ENCODE measurements at places on chromosomes 13 and 19.
A peak's percentile ranks its signal among the peaks of the same experiment; 100 is the strongest.

GRCh38 chr19:13598098-13598497 lies 91.8 kb upstream of the CACNA1A start:
- no peak for DNase-seq

DNA sequence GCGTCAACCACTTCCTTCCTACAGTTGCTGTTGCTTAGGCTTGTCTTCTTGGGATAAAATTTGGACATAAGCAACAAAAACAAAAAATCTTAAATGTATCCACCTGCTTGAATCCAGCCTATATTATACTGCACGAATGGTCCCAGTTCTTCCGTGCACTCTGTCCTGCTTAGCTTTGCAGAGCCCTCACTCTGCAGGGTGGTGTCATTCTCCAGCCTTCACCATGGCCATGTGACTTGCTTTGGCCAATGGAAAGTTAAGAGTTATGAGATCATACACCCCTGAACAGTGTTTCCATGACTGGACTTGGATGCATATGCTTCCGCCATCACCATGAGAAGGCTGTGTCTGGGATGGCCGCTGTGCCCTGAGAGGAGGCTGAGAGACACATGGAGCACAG lies 27.4 kb upstream of the SACS start:
- DNase-seq = no peak

DNA sequence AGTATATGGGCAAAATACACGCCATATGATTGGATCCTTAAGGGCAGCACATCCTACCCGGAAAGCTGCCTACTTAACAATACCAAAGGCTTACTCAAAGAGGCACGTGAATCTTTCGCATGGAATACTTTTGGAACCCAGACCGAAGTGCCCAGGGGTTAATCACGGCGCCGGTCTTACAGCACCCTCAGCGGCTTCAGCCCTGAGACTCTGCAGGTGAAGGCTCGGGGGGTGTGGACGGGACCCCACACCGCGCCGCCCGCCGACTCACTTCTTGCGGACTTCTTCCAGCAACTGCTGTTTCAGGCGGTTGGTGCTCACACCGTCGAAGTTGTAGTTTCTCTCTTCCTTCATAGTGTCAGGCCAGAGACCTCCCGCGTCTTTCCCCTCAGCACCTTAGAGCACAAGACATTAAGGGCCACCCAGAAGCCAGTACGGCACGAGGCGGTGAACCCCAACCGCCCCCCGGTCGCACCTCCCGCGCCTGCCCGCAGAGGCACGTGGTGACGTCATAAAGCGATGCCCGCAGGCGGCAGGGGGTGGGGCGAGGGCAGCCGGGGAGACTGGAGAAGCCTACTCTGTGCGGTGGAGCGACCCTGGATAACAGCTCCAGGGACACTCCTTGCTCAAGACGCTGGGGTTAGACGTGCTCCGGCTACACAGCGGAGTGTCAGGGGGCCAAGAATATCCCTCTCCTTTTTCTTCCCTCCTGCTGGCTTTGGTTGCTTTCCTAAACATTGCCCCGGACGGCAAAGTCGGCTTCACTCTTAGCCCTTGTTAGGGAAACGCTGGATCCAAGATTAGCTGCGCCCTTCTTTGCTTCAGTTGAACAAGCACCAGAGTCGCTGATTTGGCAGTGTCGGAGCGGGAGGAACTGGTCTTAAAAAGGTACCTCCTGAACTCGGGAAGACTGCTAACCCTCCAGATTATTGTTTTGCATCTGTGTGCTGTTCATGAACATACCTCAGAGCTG lies at the start of gene CCDC169:
TSS of gene CCDC169 (minus strand) at position 449 of the 973 bp plus-strand sequence. CDS start at position 354, 95 bp downstream.
- peak; percentile 33 for DNase-seq

DNA sequence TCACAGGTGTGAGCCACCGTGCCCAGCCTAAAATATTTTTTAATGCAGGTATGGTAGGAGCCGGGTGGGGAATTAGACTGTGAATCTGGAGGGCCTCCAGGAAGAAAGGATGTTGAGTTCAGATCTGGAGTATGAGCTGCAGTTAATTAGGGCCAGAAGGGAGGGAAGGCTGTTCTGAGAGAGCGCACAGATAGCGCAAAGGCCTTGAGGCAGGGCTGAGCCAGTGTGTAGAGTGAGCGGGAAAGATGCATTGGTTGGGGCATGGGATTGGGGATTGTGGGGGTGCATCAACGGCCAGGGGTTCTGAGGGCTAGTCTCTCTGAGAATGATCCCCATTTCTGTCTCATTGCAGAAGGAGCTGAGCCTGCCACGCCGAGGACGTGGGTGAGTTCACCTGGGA lies 9.7 kb downstream of the MAST3 start:
- DNase-seq = no peak

- no peak for DNase-seq
Measured at GRCh38 chr13:74979703-74980102, 502.3 kb downstream of the TBC1D4 start.

- DNase-seq = no peak
Measured at GRCh38 chr19:49546825-49547565, 19.2 kb downstream of the RCN3 start.

DNA sequence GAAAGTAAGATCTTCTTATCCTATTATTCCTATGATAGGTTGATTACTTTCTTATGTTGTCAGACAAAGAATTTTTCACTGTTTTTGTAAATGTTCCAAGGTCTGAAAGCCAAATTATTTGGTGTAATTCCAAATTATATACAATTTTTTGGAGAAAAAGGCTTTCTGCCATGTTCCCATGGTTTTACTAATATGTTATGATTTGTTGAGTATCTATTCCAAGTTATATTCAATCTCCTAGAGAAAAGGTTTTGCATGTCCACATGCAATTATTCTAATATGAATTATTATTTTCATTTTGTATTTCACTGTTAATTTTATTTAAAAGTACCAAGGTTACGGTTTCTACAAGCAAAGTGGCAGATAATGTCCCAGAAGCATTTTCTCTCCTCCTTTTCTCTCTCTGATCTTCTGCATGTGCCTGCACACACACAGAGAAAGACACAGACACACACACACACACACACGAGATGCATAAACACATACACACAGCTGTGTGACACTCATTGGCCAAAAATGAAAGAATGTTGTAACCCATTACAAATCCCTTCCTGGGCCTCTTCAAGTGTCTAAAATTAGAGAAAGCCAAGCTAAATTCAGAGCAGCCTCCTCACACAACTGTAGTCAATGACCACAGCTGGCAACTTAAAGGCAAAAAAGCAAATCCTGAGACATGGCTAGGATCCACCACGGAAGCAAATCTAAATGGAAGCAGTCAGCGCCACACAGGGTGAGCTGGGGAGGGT lies 621.0 kb downstream of the EFNB2 start:
- DNase-seq = no peak

DNA sequence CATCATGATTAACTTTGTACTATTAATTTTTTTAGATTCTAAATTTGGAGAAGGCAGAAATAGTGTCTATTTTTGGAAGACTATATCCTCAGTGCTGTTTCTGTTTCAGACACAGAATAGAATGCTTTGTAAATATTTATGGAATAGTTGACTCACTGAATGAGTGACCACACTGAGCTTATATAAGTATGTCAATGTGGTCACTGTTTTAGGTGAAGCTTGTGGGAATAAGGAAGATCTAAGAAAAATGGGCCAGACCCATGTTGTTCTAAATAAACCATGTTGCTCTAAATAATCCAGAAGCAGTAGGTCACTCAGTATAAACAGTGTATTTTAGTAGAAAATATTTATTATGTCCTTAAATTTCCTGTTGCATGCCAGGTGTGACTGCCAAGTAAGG lies 45.5 kb upstream of the DACH1 start:
- no peak for DNase-seq

DNA sequence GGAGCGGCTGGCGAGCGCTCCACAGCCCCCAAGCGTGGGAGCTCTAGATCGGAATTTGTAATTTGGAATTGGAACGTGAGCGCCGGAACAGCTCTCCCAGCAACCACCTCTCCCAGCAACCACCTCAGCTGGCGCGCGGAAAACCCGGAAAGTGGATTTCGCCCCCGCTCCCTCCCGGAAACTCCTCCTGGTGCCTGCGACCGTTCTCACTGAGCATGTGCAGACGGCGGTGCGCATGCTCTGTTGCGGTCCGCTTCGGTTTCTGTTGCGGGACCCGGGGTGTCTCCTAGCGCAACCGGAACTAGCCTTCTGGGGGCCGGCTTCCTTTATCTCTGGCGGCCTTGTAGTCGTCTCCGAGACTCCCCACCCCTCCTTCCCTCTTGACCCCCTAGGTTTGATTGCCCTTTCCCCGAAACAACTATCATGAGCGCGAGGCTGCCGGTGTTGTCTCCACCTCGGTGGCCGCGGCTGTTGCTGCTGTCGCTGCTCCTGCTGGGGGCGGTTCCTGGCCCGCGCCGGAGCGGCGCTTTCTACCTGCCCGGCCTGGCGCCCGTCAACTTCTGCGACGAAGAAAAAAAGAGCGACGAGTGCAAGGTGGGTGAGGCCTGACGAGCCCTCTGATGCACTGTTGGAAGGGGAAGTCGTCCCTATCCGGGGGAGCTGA lies at the start of gene TM9SF2:
TSS of gene TM9SF2 (plus strand) at position 289 of the 664 bp plus-strand sequence. CDS start at position 424, 135 bp downstream.
- DNase-seq = peak; percentile 96

DNA sequence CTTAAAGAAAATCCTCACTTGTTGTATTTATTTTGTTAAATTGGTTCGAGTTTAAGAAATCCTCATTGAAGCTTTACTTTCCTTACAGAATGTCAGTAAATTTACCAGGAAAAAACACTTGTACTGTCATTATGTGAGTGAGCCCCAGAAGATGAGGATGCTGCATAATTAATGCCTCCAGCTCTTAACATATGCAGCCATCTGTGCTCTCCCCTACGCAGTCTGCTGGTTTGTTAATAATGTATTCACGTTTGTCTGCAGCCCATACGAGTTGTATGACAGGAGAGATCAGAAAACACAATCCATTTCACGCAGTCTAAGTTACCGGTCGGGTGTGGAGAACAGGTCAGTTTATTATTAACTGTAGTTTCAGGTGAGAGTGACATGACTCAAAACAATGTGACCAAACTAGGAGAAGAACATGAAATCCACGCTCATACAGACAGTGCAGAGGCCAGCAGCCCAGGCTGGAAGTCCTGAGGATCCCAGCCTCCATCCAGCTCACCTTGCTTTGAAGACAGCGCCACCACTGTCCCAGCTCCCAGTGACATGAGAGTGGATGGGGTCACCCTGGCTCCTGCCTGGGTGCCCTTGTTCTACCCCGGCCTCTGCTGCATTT lies 19.8 kb upstream of the ATP11A start:
- no peak for DNase-seq

DNA sequence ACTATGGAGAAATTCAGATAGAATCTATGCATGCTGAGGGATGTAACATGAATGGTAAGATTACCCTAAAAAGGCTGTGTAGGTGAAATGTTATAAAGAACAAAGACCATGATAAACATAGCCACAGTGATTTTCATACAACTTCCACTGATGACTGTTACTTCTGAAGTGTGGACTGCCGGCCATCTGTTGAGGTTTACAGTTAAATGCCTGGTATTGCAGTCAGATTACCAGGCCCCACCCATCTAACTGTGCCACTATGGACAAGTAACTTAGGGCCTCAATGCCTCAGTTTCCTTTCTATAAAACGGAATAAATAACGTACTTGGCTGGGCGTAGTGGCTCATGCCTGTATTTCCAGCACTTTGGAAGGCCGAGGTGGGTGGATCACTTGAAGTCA lies 395.6 kb downstream of the KLF12 start:
- DNase-seq = no peak

DNA sequence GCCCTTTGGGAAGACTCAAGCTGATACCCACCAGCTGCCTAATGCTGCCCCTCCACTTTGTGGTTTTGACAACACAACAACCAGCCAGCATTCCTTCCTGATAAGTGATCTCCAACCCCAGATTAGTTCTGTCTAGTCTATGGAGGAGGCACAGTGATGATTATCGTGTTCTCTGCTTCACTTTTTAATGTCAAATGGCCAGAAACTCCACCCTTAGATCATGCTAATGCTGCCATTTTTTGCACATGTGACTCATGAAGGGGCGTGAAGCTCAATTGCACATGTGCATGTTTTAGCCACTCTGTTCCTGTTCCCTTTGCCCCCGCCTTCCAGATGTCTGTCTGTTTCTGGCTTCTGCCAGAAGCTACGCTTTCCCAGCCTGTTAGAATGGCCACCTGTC lies 199.8 kb downstream of the COG6 start:
- DNase-seq = no peak

DNA sequence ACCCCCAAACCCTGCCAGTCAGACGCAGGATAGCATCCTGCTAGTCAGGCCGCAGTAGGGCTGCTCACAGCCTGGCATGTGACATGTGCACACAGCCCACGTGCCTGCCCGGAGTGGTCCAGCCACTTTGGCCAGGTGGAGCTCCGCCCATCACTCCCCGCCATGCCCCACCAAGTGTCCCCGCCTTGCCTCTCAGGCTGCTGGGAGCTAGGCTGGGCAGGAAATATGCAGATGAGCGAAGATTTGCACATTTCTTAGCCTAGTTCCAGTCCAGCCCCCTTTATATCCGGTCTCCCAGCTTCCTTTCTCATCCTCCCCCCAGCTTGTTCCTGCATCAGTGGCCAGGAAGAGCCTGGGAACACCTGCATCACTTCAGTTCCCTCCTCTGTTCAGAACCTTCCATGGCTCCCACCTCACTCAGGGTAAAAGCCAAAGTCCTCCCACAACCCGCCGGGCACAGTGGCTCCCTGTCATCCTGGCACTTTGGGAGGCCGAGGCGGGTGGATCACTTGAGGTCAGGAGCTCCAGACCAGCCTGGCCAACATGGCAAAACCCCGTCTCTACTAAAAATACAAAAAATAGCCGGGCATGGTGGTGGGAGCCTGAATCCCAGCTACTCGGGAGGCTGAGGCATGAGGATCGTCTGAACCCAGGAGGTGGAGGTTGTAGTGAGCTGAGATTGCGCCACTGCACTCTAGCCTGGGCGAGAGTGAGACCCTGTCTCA lies 2.3 kb upstream of the DOCK6 start:
- no peak for DNase-seq

DNA sequence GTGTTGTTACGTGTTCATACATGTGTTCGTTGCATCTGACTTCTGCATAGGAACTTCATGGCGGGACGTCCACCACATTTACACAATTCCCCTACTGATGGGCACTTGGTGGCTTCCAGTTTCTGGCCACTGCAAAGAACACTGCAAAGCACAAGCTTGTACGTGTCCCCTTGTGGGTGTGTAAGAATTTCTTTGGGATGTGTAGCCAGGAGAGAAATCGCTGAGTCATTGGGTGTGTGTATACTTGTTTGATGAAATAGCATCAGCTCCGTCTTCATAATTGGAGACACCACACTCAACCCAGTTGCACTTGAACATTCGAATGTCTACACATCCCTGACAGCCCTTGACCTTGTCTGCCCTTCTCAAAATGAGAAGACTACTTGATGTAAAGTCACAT lies 19.2 kb downstream of the KLK5 start:
- DNase-seq = no peak

GRCh38 chr19:20423381-20424197 lies 142.0 kb downstream of the ZNF737 start:
- DNase-seq = peak; percentile 3

- DNase-seq = no peak
Measured at GRCh38 chr13:45628094-45628493, 12.6 kb upstream of the ERICH6B start.

- no peak for DNase-seq
Measured at GRCh38 chr13:74325106-74325505, 190.9 kb upstream of the KLF12 start.

DNA sequence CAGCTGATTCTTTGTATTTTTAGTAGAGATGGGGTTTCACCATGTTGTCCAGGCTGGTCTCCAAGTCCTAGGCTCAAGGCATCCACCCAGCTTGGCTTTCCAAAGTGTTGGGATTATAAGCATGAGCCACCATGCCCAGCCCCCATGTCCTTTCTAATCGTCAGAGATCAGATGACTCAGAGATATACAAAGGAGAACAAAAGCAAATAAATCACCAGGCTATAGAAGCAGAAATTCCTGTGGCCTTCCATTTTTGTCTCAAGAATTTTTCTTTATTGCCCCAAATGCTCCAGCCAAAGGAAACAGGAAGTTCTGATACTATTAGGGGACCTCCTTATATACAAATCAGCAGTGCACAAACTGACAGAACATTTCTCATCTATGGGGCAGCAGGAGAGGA lies 207.8 kb downstream of the RFC3 start:
- no peak for DNase-seq
